A549 treated with AZD2906 at 1 μM for 4 hours (cell line): ENCODE measurements at places on chromosomes 13 and 19. TPM values are rescaled to one million over a fixed set of nuclear protein-coding genes. Genes with fewer than 3 reads are reported as not detected.

The LILRB3 gene
- total RNA-seq: 0.11 to 0.50 TPM (median 0.23 TPM) in 5 replicates

The MBD3L4 gene
- total RNA-seq: not detected in 5 replicates

The FBXO27 gene
- 2.8 to 5.9 TPM (median 4.2 TPM) in 5 replicates for total RNA-seq

The CEACAM1 gene
- 1.7 to 2.3 TPM (median 2.0 TPM) in 5 replicates for total RNA-seq

The ZNF836 gene
- total RNA-seq: 0.42 to 1.1 TPM (median 0.76 TPM) in 5 replicates

The SYCN gene
- not detected in 5 replicates for total RNA-seq

The DCT gene
- 0.01 TPM in 1 of 5 replicates, not detected in the others for total RNA-seq
